ENCODE measurements at places on chromosomes 16 and 17. TPM values are rescaled to one million over a fixed set of nuclear protein-coding genes. Genes with fewer than 3 reads are reported as not detected.

WDR45B gene
- 75.1 TPM for polyA plus RNA-seq

CCDC47 gene
- polyA plus RNA-seq, result 24.2 TPM

- DNase-seq, result no peak
Measured at GRCh38 chr16:20968765-20969164, 68.2 kb downstream of the LYRM1 start.

GRCh38 chr16:60363566-60363965, 1629.5 kb upstream of the GOT2 start:
- no peak for DNase-seq

DNA sequence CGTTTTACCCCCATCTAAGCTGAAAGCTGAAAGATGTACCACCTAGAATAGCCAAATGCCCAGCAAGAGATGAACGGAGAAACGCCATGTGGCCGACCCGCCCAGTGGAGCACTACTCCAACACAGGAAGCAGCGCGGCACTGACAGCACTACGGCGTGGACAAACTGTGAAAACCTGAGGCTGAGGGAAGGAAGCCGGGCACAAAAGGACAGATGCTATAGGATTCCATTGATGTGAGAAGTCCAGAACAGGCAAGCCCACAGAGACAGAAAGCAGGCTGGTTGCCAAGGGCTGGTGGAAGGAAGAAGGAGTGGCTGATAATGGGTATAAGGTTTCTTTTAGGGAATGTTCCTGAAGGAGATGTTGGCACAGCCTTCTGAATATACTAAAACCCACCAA, 29.4 kb upstream of the SLC38A8 start:
- DNase-seq, result no peak

SLC9A5 gene
- polyA plus RNA-seq, result 2.8 TPM

DNA sequence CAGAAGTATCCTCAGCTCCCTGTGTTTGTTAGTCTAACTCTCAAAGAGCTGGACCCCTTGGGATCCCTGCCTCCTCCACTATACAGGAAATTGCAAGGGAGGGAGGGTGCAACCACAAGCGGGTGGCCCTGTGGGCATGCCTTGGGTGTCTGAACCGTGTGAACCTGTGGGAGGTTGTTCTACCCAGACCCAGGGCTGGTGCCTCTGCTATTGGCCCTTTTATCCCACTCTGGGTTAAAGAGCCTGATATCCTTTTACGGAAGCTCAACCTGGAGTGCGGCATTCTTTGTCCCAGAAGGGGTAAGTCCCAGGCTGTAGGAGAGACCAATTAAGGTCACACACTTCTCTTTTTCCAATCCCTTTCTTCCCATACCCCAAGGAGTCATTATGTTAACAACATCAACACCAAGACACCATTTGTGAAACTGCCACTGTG, 53.4 kb downstream of the ARSG start:
- no peak for DNase-seq

NPIPB13 gene
- 0.49 TPM for polyA plus RNA-seq

DNA sequence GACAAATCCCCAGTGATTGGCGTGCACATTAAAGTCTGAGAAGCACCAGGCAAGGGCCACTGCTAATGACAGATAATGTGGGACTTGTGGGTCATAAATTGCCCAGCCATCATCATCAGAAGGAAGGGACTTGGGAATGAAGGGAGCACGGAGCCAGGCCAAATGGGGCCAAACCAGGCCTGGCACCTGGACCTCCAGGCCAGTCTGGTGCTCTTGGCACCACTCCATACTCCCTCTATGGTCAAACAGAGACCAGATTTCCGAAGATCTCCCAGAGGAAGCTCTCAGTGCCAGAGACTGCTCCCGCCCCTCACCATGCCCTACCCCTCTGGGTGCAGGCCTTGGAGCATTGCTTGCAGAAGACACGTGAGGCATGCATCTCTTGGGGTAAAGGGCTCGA, 142.2 kb downstream of the CCDC182 start:
- no peak for DNase-seq

DNA sequence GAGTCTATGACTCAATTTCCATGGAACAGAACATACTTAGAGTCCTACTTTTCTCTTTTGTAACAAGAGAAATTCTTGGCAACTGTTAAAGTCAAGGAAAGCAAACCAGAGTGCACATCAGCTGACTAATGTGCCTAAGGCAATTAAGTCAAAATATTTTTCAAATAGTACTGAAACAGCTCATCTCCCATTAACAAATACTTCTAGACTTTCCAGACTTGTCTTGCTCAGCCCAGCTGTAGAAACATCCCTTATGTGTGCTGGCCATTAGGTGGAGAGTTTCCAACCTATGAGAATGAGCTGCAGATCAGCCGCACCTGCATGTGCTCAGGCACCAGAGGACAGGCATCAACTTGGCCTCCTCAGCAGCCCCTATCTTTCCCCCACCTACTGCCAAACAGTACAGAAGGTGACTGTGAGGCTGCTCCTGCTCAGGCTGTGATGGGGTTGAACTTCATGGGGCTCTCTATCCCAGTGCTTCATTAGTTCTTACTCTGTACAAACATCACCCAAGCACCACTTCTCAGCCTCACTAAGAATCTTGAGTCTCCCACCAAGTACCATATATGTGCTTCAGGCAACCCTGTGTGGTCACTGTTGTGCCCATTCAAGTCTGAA, 32.2 kb downstream of the TEX2 start:
- no peak for DNase-seq

DNA sequence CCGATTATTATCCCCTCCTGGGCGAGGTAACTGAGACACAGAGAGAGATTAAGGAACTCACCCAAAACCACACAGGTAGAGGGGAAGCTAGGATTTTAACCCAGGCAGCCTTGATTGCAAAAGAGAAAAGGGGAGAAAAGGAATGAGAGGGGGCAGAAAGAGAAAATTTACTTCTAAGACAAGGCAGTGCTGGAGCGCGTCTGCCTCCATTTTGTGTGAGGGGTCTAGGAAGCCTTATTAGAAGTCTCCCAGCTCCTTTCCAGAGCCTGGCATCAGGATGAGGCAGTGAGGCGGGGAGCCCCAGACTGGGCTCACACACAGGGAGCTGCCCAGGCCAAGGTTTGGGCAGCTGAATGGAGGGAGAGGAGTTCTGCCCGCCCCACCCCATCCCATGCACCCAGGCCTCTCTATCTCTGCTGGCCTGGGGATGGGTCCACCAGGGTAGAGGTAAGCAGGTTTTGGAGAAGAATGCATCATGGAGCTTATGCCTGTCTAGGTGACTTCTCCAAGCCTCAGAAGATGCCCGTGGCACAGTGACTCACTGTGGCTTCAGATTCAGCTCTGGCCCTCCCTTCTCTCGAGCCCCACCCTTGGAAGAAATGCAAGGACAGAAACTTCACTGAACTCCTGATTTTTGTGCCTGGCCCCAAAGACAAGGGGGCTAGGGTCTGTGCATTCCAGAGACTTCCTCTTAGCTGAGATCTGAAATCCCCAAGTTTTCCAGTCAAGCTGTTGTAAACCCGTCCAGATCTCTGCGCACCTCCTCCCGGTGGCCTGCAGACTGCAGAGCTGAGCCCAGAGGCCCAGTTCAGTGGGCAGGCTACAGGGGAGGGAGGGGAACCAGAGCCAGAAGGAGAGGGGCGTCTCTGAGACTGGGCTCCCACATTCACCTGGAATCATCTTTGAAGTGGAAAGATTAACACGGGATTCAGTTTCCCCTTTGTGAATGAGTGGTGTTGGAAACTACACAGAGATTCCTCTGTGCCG, 95.1 kb upstream of the CDH5 start:
- no peak for DNase-seq

DNA sequence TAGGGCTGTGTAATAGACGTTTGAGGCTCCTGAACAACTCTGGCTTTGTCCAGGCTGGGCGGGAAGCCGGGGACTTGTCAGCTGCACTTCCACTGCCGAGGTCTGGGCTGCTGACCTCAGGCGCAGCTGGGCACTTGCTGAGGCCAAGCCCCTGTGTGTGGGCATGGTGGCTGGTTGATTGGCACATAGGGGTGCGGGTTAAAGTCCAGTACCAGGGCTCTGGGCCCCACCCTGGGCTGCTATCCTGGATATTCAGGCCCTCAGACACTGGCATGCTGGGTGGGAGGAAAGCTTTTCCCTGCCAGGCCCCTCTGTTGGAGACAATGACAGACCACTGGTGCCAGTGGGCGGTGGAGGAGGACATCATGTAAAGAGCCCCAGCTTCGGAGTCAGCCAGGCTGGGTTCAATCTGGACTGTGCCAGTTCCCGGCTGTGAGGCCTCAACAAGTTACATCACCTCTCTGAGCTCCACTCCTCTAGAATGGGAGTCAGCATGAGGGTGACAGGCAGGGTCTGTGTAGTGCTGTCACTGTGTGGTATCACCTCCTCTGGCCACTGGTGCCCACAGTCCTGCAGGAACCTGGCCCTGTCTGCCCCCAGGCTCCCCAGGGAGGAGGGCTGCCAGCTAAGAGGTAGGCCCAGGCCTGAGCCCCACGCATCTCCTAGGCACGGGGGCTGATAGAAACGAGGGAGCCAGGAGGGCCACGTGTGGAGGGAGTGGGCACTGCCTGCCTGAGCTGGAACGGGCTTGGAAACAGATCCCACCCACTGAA, 42.5 kb downstream of the PSME3IP1 start:
- DNase-seq, result no peak

DNA sequence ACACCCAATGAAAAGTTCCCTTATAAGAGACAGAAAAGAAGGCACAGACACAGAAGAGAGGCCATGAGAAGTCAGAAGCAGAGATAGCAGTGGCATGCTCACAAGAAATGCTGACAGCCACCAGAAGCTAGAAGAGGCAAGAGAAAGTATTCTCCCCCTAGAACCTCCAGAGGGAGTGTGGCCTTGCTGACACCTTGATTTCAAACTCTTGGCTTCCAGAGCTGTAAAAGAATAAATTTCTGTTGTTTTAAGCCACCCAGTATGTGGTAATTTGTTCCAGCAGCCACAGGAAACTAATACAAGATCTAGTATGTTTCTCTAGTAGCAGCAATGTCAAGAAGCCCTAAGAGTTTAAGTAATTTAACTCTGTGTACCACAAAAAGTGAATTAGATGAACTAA, 87.2 kb upstream of the NOG start:
- no peak for DNase-seq

DNA sequence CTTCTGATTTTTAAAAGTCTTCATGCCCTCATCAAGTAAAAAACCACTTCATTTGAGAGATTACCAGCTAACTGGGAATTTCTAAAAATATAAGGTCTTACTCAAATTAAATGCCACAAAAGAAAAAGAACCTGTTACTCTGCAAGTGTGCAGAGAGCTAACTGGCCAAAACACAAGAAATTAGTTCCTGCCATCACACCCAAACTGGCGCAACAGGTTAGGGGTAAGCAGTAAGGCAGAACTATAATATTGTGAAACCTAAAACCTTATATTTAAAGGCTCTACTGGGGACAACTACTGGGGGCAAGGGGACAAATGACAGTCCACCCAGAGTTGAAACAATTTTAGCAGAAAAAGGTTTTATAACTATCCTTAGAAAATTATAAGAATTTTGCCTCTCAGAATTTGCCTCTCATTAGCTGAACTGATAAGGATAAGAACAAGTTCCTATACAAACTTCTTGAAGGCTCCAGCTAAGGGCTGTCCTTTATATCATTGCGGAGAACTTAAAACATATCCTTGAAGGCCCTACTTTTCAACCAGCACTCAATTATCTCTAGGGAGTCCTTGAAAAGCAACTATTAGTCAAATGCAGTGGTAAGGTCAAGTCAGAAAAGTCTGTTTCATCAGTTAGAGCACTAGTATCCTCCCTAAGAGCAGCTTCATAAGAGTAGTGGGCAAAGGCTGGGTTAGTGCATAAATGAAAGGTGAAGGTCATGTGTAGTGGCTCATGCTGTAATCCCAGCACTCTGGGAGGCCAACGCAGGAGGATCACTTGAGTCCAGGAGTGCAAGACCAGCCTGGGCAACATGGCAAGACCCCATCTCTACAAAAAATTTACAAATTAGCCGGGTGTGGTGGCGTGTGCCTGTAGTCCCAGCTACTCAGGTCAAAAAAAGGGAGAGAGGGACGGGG, 31.5 kb downstream of the SMURF2 start:
- no peak for DNase-seq

DNA sequence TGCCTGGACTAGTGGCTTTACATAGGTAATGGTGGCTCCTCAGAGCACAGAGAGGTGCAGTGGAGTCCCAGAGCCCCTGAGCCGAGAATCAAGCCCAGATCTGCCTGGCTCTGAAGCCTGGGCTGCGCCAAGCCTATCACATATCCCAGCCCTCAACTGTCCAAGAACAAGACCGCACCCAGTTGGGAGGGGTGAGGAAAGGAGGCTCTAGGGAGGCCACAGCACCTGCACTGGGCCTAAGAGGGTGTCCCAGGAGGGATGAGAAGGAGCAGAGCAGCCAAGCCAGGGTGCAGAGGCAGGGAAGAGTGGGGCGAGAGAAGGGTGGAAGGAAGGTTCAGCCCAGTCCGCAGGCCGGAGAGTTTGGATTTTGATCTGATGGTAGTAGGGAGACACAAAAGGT, 941 bp upstream of the RNF112 start:
- no peak for DNase-seq

KCNJ18 gene
- polyA plus RNA-seq, result not detected
